CD4-positive, alpha-beta T cell treated with Interferon gamma for 1 hour (primary cell): ENCODE measurements at places on chromosomes 4 and X.

DNA sequence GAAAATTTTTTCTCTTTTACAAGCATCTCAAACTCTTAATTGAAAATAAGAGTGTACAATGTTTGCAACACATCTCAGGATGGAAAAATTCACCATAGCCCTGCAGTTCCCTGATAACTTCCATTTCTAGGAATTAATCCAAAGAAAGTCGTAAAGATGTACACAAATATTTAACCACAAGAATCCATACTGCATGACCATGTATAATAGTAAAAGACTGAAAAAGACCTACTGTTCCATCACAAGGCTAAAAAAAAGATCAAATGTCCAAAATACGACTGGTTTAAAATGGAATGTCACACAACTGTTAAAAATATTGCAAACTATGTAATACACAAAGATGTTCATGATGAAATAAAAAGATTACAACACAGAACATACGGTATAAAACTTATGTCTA, 32.1 kb downstream of the HUWE1 start:
- DNase-seq, result no peak

- DNase-seq, result no peak
Observed at GRCh38 chr4:38678078-38678477, 14.1 kb downstream of the KLF3 start.

DNA sequence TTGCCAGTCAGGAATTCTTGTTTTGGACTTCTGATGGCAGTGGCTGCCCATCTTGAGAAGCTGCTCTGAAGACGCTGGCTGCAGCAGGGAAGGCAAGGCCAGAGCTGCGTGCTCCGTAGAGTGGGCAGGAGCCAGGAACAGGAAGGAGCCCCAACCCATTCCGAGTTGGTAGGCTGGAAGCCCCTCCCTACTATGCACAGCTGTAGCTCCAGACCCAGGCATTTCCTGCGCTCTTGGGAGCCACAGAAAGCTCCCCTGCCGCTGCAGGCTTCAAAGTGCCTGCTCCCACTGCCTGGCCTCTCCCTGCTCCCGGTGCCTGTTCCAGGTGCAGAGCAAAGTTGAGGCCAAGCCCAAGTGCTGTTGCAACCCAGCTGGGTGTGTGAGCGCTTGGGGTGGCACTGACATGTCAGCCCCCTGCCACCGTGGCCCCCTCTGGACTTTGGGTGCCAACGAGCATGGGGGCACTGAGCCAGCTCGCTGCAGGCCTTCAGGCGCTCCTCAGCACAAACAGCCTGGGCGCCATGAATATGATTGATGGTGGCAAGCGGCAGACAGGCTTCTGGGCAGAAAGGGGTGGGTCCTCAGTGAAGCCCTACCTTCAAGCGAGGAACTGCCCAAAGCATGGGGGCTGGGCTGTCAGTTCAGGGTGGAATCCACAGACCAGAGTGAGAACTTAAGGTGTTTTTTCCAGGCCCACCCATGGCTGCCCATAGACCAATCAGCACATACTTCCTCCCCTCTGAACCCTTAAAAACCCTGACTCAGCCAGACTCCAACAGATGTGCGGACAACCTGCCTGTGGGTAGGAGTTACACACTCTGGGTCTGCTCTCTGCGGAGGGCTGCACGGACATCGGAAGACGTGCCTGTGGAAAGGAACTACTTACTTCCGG, 677.2 kb upstream of the INTU start:
- DNase-seq, result no peak

DNA sequence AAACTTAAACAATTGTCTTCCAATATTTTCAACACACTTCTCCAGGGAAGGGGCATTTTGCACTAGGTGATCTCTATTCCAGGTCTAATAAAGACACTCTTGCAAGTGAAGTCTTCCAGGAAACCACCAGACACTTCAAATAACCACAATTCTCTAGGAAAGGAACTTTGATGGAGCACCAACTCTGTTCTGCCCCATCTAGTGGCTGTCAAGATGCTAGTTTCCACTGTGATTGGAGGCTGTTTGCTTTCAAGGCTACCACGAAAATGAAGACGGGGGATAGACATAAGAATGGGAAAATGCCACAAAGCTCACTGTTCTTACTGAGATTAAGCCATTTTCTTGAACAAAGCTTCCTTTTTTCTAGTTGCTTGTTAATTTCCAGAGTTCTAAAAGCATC, 100.6 kb upstream of the F9 start:
- DNase-seq, result no peak

GRCh38 chrX:78074088-78074487, 30.0 kb upstream of the PGK1 start:
- DNase-seq, result no peak

GRCh38 chrX:113384628-113385027, 544.0 kb upstream of the AMOT start:
- DNase-seq, result no peak

DNA sequence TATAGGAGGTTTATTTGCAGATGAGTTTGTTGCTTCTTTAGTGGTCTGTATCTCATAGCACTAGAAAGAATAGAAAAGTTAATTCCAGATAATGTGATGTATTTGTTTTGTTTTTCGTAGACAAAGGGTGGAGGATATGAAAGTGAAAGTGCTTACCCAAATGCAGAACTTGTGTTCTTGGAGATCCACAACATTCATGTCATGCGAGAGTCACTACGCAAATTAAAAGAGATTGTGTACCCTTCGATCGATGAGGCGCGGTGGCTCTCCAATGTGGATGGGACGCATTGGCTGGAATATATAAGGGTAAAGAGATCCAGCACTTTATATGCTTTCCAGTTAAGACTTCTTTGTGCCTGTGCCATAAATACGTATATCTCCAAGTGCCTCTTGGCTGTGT, 43.3 kb downstream of the MTMR1 start:
- DNase-seq, result no peak

GRCh38 chrX:118536204-118536603, 40.6 kb downstream of the DOCK11 start:
- no peak for DNase-seq

DNA sequence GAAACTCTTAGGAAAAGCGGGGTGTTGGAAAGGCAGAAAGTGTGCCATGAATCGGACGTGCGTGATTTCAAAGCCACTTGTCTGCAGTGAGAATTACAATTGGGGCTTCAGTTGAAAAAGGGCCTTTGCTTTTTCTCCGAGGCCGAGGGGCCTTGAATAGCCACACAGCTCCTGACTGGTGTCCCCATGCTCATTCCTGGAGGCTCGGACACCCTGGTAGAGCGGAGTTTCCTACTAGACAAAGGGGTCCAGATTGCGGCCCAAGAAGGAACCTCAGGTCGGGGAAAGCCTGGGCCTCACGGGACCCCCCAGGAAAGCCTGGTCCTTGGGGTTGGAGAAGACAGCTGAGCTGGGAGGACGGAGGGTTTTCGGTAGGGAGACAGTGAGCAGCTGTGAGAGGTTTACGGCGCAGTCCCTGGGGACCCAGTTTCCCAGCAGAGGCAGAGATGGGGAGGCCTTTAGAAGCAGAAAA, 3.0 kb upstream of the SHOX start:
- no peak for DNase-seq

DNA sequence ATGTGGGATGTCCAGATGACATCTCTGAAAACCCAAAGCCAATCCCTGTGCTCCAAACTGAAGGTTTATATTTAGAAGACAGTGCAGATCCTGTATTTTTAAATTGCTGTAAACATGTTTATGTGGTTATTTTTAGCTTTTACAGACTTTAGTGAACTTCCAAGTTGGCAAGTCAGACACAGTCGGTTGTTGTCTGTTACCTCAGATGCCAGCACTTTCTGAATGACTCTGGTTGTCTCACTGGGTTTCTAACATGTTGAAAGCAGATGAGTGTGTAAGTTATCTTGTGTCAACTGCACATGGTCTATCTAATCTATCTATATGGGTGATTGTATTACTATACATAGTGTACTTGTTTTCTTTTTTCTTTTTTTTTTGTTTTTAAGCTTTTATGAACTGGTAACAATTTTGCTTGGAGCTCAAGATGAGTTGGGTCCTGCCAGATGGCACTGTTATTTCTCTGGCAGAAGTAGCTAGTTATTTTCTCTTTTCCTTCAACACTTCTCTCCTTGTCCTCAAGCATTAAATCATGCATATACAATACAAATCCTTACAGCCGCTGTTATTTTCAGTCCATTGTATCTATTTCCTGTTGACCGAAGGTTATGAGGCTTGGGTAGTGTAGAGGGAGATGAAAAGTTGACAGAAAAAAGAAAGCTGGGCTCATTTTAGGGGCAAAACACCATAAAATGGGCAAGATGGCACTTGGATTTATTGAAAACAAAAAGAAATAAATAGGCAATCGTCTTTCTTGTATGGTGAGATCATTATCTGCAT, 66.3 kb downstream of the GAB1 start:
- DNase-seq, result no peak

GRCh38 chrX:14903891-14904290, 30.7 kb downstream of the MOSPD2 start:
- DNase-seq, result no peak
